NCI-H187 (cell line): ENCODE measurements at places on chromosomes 12 and 14.

GRCh38 chr12:125549171-125549570 is 483.9 kb downstream of the AACS start:
- DNase-seq, result no peak

GRCh38 chr12:111685322-111685810 is 390 bp downstream of the BRAP start:
- DNase-seq, result no peak

DNA sequence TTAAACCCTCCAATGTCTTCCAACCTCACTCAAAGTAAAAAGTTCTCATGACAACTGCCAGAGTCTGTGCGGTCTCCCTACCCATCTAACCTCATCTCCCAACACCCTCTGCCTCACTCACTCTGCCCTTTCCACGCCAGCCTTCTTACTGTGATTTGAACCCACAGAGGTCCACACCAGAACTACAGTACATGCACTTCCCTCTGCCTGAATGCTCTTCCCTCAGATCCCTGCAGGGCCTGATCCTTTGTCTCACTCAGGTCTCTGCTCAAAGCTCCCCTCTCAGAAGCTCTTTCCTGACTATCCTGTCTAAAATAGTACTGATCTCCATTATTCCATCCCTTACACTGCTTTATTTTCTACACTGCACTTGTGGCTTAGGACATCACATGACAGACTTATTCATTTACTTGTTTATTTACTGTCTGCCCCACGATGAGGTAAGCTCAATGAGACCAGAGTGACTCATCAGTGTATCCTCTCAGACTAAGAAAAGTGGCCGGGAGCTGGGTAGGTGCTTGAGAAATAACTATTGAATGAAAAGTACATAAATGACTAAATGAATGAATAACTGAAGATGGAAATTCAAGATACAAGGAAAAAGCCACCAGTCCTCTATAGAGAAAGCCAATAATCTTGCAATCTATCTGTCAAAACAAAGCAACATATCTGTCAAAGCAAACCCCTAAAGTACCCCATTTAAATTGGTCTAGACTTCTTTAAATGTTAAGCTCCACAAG is 17.1 kb downstream of the POMT2 start:
- no peak for DNase-seq

GRCh38 chr12:77189901-77190416 is 124.6 kb upstream of the E2F7 start:
- DNase-seq, result no peak

DNA sequence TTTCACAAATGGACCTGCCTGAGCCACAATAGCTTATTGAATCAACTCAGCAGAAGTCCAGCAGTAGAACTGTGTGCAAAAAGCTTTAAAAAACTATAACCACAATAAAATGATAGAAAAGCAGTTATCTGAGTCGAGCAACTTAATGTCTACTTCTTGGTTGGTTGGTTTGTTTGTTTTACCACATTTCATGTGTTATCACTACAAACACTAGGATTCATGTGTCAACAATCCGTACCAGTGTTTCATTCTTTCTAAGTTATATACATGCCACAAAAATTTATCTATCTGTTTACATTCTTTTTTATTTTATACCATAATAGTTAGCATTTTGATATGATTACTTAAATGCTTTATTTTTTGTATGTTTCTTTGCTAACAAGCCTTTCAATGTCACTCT is 339.0 kb downstream of the KCNH5 start:
- no peak for DNase-seq

DNA sequence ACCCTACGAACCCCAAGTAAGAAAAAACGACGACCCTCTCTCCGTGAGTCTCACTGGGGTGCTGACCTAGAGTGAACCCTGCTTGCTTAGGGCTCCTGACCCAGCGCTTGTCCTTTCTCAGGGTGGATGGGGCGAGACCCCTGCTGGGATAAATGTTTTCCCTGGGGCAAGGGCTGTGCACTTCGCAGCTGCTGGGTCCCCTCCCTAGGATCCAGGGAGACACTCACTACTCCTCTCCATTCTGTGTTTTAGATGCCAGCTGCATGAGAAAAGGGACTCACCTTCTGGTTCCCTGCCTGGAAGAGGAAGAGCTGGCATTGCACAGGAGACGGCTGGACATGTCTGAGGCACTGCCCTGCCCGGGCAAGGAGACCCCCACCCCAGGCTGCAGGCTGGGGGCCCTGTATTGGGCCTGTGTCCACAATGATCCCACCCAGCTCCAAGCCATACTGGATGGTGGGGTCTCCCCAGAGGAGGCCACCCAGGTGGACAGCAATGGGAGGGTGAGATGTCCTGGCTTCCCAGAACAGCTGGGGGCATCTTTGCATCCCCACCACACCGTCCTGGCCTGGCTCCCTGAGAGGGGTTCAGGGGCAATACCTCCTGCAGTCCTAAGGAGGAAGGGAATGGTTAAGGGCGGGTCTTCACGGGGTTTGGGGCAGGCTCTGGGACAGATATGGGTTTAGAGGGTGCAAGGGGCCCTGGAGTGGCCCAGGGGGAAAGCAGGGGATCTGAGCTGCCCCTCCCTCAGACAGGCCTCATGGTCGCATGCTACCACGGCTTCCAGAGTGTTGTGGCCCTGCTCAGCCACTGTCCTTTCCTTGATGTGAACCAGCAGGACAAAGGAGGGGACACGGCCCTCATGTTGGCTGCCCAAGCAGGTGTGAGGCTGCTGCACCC is 663 bp downstream of the ANKRD33 start:
- no peak for DNase-seq

GRCh38 chr12:72365151-72365550 is 93.0 kb downstream of the TRHDE start:
- no peak for DNase-seq

DNA sequence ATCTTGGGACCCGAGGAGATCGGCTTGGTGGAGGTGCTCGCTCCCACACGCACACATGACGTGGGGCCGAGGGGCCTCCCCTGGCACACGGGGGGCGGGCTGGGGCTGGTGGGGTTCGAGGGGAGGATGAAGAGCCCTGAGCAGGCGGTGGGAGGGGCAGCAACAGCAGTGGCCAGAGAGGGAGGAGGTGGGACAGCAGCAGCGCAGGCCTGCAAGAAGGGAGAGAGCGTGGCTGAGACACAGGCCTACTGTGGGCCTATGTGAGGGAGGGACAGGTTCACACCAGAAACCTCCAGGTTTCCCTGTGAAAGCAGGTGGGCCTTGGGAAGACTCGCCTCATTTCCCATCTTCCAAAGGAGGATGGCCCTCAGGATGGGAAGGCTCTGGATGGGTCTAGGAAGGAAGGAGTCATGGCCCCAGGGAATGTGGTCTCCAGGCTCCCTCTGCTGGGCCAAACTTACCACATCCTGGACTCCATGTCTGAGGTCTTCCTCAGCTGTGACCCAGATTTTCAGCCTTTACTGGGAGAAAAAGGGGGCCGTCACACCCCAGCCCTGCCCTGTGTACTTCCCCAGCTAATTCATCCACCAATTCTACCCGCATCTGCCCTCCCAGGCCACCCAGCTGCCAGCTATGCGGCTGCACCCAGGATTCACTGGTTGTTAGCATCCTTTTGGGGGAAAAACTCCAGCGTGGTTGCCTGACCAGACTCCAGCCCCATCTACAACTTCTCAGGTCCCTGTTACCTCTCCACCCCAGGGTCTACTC is 2.8 kb downstream of the PIANP start:
- DNase-seq, result no peak

DNA sequence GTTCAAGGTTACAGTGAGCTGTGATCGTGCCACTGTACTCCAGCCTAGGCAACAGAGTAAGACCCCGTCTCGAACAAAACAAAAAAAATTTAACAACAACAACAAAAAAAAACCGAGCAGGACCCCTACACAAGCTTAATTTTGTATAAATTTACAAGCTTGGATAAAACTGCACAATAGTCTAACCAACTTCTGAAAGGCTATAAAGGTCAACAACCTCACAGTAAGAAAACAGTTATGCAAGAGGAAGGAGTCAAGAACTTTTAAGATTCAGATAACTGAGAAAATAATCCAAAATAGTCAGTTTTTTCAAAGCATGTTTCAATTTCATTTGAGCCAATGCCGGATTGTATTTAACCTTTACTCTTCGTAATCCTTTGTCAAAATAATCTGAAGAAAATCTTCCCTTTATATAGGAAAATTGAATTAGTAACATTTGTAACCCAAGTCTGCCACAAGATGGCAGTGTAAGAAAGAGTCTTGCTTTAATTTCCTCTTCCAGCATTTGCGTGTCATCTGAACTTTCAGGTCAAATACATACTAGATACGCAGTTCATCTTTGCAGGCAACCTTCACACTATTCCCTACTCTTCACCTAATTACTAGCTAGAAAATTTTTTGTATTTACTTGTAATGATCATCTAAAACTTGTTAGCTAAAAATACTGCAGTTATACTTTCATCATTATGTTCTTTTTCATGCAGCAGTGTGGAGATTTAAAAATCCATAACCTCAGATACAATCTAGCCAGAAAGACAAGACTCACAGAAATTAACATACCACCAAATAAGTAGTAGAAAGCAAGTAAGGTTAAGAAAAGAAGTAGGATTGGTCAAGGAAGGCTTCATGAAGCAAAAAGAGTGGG is 5.8 kb downstream of the CCNB1IP1 start:
- DNase-seq, result peak; percentile 38

DNA sequence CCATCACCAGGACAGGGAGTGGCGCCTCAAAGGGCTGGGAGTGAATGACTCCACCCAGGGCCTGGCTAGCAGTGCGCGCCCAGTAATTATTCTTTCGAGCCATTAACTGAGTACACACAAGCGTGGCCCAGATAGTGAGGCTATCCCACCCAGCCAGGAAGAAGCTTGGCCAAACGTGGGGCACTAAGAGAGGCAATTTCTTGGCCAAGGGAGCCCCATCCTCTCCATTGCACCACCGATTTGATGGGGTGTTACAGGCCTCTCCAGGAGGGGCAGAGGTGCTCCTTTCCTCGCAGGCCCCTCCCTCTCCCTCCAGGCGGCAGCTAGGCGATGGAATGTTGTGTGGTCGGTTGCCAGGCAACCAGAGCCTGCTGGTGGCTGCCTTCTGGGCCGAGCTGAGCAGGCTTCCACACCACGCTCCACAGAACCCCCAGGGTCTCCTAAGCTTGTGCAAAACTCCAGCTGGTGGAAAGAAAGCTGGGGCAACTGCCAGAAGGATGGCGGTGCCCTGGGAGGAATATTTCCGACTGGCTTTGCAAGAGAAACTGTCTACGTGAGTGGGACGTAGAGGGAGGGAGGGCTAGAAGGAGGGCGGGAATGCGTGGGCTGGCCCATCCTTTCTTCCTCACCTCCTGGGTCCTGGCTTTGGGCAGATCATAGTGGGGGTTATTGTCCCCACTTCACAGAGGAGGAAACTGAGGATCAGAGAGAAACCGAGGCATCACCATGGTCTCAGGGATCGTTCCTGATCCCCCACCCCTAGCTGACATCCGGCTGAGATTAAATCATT is at the start of gene CFAP73:
Gene CFAP73, plus strand, starts transcription at position 364 of the 790 bp plus-strand sequence. Its CDS starts 134 bp downstream, at position 498.
- no peak for DNase-seq

GRCh38 chr14:84760489-84761126 is 769.3 kb upstream of the FLRT2 start:
- no peak for DNase-seq
